ENCODE measurements at places on chromosomes 11 and 22. TPM values are rescaled to one million over a fixed set of nuclear protein-coding genes. Genes with fewer than 3 reads are reported as not detected.

DNA sequence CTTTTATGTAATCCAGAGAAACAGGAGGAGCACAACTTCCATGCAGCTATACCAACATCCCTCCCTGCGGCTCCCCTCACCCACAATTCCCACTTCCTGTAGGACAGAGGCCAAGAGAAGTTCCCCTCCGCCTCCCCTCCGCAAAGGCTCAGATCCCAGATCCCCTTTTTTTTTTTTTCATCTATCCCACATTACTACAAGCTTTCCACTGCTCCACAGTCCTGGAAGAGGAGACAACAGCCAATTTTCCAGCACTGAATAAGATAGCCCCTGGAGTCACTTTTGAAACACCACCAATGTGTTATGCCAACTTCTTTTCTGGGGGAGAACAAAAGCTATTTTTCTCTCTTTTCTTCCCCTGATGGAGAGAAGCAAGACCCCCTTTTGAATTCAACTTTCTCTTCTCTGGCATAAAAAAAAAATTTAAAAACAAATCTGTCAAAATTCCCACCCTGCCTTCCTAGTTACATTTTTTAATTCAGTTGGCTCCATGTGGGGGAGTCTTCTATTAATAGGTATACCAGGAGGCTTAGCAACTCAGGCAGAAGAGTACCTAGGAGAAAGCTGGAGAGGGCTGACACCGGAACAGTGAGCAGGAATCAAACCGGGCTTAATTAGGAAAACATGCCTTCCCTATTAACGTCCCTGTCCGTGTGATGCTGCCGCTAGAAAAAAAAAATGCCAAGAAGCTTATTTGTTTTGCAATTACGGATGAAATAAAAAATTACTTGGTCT is 543.4 kb downstream of the BUD13 start:
- no peak for DNase-seq

DNA sequence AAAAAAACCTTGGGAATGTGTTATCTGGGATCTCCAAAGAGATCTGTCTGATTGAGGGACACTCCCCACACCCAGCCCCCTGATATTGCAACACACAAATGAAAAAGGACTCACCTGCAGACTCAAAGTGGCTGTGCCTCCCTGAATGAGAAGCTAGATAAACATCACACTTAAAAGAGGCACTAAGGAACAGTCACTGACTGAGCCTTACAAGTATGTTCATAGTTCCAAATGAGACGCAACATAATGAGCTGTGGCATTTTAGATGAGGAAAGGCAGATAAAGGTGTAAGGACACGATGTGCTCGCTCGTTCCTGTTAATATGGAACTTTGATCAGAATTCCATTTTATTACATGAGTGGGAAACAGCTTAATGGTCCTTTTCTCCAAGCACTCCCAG is 21.0 kb upstream of the CFAP300 start:
- DNase-seq: no peak

CD59 gene
- 1,296 TPM for total RNA-seq

DCUN1D5 gene
- 39.8 TPM for total RNA-seq

VWCE gene
- 0.38 TPM for total RNA-seq
